ENCODE measurements at places on chromosomes 6 and 20.

GRCh38 chr6:98871057-98871456, 36.7 kb downstream of the POU3F2 start:
- no peak for DNase-seq

DNA sequence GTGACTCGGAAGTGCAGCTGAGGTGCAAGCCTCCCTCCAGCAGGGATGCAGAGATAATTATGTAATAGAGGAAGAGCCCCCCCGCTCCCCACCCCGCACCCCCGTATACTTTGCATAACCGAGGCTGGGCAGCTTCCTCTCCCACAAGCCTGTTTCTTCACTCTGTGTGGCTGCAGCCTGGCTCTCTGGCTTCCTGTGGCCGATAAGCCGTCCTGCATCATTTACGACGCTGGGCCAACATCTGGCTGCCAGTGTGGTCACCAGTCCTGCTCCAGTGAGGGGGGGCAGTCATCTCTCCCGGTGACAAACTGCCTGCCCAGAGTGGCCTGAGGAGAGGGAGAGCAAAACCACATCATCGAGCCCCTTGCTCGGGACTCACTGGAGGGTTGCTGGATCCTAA, 59.2 kb downstream of the RBM38 start:
- DNase-seq = no peak

GRCh38 chr6:4928426-4928825, 75.4 kb downstream of the RPP40 start:
- DNase-seq = no peak

GRCh38 chr6:46763466-46763865, 16.7 kb downstream of the ANKRD66 start:
- no peak for DNase-seq

GRCh38 chr20:47775841-47776240, 9.4 kb downstream of the SULF2 start:
- no peak for DNase-seq

- DNase-seq = no peak
Observed at GRCh38 chr20:38926934-38927616, 858 bp downstream of the FAM83D start.

DNA sequence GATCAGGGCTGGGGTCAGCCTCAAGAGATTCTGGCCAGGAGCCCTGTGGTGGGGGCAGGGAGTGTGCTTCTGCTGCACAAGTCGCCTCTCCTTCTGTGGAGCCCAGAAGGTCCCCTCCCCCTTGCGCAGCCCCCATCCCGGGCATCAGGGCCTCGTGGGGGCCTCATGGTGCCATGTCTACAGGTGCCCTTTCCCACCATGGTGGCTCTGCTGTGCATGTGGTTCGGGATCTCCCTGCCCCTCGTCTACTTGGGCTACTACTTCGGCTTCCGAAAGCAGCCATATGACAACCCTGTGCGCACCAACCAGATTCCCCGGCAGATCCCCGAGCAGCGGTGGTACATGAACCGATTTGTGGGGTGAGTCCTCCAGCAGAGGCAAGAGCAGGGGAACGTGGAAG, 48.1 kb downstream of the TM9SF4 start:
- DNase-seq = no peak

- DNase-seq = no peak
Observed at GRCh38 chr6:119501798-119502483, 152.4 kb upstream of the MAN1A1 start.

GRCh38 chr20:5481872-5482271, 165.1 kb upstream of the PROKR2 start:
- no peak for DNase-seq
